ENCODE measurements at places on chromosomes 5 and 9.

- DNase-seq, result no peak
Observed at GRCh38 chr9:135301271-135302263, 178.0 kb upstream of the PPP1R26 start.

DNA sequence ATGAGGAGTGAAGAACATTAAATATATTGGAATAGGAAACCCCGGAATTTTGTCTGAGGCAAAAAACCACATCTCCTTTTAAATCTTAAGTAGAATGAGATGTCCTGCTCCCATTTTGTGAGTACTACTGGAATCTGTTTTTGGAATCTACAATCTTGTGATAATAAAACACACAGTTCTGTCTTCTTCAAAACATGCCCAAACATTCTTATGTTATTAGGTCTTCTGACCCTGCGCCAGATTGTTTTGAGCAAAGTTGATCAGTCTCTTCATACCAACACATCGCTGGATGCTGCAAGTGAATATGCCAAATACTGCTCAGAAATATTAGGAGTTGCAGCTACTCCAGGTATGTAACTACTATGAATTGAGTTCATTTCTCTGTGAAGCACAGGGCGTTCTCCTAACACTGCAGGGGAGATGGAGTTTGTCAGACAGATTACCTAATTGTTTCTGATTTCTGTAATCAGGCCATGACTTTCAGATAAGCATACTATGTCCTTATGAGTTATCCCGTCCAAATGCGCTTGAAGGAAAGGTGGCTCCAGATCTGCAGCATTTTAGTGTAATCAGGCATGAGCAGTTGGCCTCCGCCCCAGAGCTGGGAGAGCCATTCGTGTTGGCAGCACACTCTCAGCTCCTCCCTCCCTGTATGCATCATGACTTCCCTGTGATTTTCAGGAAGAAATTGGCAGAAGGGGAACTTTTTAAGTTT lies 88.0 kb downstream of the NLN start:
- DNase-seq, result peak; percentile 81

- no peak for DNase-seq
Observed at GRCh38 chr5:115377468-115378217, 81.2 kb upstream of the CCDC112 start.

DNA sequence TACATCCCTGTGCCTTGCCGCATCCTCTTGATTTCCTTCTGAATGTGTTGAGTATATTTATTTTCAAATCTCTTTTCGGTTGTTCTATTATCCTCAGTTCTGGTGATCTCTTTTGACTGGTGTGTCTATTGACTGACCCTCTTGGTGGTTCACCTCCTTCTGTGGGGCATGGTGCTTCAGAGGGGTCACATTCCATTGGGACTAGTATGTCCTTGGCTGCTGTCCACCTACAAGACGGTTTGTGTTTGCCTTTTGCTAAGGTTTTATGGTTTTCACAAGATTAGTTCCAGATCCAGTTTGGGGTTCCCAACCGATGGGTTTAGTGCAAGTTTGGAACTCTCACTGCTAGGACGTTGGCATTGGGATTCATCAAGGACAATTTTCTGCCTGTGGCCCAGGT lies 66.6 kb downstream of the PHF2 start:
- no peak for DNase-seq

DNA sequence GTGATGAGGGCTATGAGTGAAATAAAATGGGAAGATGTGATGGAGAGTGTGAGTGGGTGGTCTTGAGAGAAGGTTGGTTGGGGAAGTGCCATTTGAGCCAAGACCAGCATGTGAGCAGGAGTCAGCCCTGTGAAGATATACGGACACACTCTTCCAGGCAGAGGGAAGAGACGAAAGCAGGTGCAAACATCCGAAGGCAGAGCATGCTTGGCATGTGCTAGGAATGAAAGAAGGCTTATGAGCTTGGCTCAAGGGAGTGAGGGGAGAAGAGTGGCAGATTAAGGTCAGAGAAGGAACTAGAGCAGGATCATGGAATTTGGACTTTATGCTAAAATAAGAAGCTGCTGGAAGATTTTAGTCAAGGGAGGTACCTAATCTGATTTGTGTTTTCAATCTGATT lies 23.6 kb upstream of the CCDC112 start:
- no peak for DNase-seq

- DNase-seq, result no peak
Observed at GRCh38 chr9:99401680-99402504, 179.8 kb downstream of the SEC61B start.

DNA sequence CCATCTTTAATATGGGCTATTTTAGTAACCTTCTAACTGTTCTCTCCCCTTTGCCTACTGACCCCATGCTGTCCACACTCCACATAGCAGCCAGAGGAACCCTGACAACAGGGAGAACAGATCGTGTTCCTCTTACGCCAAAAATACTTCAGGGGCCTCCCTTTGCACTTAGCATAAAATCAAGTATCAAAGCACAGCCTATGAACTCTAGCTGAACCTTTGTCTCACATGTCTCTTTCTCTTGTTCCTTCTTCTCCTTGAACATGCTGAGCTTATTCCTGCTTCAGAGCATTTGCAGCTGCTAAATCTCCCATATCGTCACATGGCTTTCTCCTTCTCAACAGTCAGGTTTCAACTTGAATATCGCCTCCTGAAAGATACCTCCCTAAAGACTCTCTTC lies 698.8 kb upstream of the C9orf72 start:
- DNase-seq, result no peak

- DNase-seq, result no peak
Observed at GRCh38 chr5:79464695-79465332, 49.1 kb downstream of the HOMER1 start.

DNA sequence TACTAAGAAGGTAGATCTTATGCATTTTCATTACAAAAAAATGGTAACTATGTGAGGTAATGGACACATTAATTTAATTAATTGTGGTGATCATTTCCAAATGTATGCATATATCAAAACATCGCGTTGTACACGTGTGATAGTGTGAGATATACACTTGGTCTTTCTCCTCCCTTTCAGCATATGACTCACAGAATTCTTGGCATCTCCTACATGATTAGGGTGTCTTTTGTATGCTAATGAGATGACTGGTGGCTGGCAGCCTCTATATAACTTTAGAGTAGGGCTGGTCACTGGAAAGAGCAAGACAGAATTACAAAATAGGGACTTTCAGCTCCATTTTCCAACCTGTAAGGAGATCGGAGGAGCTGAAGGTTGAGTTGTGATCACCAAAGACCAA lies 1167.6 kb downstream of the CDH12 start:
- DNase-seq, result no peak
